ENCODE measurements at places on chromosomes 16 and 17.

DNA sequence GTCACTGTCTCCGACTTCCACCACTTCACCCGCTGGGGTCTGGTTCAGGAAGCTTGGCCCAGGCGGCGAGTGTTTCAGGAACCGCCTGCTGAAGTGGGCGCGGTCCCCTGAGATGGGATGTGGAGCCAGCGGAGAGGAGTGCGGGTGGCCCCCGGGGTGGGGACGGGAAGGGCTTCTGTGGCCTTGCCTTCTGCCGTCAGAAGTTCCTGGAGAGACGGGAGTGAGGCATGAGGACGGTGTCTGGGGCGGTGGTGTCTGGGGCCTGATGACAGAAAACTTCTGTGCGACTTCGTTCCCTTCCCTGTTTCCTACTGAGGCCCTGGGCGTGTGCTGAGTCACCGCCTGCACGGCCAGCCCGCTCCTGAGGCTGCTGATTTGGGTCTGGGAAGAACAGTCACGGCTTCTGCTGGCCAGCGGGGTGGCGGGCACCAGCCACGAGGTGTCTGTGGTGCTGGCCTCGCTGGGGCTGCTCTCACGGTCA is 12.3 kb upstream of the NLRC3 start:
- DNase-seq = no peak

GRCh38 chr17:17055286-17056155 is 13.3 kb downstream of the MPRIP start:
- DNase-seq = no peak

- DNase-seq = no peak
Observed at GRCh38 chr16:69775563-69775962, 13.4 kb downstream of the WWP2 start.

DNA sequence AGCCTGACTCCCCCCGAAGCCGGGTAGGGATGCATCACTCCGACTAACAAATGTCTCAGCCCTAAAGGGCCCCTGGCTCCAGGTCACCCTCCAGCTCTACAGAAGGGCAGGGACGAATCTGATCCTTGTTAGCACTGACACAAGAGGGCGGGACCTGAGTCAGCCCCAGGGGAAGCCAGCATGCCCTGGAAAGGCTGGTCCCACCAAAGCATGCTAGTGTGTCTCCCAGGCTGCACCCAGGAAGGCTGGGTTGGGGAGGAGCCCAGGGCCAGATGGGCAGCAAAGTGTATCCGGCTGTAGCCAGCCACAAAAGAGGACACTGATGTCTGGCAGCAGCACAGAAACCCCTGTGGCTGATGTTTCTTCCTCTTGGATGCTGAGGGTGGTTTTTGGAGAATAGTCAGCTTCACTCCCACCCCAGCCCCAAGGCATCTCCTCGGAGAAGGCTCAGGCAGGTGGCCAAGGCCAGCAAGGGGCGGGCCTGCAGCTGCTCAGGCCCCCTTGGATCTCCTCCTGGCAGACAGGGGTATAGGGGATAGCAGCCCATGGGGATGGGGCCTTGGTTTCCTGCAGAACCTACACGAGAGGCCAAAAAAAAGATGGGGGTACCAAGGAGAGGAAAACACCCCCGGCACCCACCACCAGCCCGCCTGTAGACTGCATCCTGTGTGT is 11.0 kb downstream of the NATD1 start:
- no peak for DNase-seq

GRCh38 chr17:56291226-56291805 is 138.0 kb downstream of the ANKFN1 start:
- no peak for DNase-seq

DNA sequence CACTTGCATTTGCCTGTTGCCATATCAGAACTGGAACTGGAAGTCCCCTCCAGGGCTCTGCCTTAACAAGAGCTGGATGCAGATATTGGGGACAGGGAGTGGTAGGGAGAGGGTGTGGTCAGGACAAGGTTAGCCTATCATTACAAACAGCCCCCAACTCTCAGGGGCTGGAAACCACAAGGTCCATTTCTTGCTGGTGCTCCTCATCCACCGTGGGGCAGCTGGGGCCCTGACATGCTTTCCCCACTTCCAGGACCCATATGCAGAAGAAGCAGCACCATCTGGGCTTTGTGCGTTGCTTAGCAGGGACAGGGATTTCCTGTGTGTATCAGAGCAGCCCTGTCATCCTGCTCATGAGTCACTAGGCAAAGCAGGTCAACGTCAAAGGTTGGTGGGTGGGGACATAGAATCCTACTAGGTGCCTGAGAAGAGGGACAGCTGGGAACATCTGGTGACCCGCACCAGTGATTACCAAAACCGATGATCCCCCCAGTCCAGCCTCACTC is 26.9 kb downstream of the RGS9 start:
- peak; percentile 85 for DNase-seq

GRCh38 chr16:89700649-89701424 is 668 bp downstream of the SPATA2L start:
- no peak for DNase-seq

GRCh38 chr17:17580662-17581470 is 10.6 kb downstream of the PEMT start:
- DNase-seq = no peak

- no peak for DNase-seq
Observed at GRCh38 chr17:33137426-33137825, 145.8 kb downstream of the SPACA3 start.

DNA sequence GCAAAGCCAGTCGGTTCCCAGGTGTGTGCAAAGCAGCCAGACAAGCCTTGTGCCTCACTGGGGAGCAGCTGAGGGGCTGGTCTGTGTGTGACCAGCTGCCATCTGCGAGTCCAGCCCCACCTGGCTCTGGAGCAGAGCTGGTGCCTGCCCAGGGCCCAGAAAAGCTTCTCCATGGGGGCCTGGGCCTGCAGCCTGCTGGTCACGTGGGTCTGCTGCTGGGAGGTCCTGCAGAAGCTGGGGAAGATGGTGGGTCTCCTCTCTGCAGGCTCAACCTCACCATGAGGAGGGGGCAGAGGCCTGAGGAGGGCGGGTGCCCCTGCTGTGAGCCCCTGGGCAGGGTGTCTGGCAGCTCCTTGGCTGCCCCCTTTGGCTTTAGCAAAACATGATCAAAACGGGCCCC is 71.9 kb downstream of the ENGASE start:
- no peak for DNase-seq

GRCh38 chr16:56493126-56493525 is 26.7 kb downstream of the BBS2 start:
- DNase-seq = no peak

- no peak for DNase-seq
Observed at GRCh38 chr16:86353148-86353547, 157.2 kb upstream of the FOXF1 start.

DNA sequence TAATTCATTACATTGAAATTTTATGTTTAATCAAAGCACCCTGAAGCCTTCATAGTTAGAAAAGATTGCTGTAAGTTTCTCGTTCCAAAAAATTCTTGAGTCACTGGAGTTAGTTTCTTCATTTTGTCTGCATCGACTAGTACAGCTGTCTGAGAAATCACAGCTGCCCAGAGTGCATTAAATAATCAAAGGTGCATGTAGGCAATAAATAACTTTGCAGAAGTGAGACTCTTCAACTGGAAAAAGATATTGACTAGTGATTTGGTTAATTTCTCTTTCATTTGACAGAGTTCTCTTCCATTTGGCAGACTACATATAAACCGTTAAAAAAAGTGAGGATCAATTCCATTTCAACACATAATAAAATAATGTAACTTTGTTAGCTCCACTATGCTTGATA is 234.0 kb downstream of the CNTNAP4 start:
- DNase-seq = no peak

GRCh38 chr16:12228602-12229499 is 252.3 kb downstream of the SNX29 start:
- peak; percentile 9 for DNase-seq

DNA sequence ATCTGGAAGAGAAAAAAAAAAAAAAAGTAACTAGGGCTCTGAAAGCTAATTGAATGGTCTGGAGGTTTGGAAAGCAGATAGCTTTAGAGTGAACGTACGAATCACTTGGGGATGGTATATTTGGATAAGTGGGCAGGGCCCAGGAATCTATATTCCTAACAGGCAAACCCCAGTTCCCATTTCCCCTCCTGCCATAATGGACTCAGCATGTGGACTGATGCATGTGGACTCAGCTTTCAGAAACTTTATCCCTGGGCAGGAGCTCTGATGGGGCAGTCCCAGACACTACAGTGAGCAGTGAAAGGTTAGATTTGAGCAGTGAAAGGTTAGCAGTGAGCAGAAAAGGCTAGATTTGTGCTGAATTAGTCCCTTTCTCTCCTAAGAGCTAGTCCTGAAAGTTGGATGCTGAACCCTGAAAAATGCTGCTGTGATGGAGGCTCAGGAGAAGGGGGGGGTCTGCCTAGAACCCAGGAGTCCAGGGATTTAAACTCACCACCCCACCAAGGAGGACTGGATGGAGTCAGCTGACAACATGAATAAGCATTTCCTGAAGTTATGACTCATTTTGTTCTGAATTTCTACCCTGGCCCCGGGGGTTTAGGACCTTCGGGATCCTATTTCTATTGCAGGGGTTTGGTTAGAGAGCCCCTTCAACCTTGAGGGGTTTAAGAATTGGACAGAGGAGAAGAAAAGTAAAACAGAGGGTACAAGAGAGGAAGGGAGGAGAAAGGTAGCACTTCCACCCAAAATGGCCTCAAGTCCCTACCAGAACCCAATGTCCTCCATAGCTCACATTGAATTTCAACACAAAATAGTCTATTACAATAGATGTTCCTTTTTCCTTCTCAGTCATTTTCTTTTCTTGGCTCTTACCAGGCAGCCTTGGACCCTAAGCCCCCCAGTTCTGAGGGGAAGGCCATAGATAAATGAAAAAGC is 10.3 kb upstream of the FZD2 start:
- DNase-seq = no peak

- no peak for DNase-seq
Observed at GRCh38 chr16:55628306-55628968, 27.4 kb upstream of the SLC6A2 start.

DNA sequence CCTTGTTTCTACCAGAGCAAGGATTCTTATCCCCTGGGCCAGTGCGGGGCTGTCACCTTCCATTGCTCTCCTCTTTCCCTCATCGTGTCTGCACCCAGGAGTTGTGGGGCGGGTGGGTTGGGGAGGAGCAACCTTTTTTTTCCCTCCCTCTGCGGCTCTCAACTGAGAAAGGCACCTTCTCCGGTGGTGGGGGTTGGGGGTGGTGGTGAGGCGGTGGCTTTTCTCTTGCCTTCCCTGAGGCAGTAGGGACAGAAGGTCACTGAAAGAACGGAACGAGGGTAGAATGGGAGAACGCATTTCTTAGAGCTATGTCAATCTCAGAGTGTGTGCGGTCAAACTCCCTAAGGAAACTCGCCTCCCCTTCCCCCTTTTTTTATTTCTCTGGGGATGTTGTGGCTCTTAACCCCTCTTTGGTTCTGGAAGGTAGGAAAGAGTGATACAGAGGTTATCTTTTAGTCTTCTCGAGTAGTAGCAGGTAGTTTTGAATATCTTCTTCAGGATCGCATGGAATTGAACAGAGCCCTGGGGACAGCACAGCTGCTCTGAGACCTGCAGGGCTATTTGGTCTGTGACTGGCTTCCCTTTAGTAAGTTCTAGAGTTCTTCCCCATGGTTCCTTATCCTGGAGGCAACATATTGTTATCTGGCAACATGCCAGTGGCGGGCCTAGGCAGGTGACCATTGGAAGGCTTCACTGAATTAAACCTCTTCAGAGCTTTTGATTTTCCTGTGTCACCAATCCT is 994 bp downstream of the CLTC start:
- peak; percentile 58 for DNase-seq

DNA sequence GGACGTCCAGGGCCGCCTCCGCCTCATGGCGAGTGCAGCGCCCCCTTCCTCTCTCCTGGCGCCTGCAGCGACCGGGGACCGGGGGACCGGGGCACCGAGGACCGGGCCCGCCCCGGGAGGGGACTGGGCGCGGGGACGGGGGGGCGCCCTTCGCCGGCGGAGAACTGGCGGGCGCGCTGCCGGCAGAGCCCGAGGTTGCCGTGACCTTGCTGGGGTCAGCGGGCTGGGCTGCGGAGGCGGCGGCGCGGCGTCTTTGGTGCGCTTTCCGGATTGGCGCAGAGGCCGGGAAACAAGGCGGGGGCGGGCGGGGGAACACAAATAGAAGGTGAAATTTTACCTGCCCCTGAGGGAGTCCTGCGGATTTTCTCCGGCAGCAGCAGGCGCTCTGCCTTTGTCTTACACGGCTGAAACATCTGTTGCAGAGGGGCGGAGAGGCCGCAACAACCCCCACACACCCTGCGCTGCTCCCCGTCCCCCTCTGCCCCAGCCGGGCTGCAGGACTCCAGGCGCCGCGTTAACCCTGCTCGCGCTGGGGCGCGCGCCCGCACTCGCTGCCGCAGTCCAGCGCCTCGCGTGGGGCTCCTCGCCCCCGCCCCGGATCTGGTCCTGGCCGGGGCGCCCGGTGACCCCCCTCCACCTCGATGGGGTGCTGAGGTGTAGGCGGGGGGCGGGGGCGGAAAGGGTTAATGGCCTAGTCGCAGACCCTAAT is 53.5 kb downstream of the SREBF1 start:
- DNase-seq = no peak

GRCh38 chr16:31177136-31177535 is 2.8 kb upstream of the FUS start:
- DNase-seq = no peak

- DNase-seq = no peak
Observed at GRCh38 chr16:50183316-50183715, 30.2 kb downstream of the TENT4B start.

- DNase-seq = no peak
Observed at GRCh38 chr16:66197668-66198278, 168.7 kb upstream of the CDH5 start.

- no peak for DNase-seq
Observed at GRCh38 chr16:19393226-19394111, 24.2 kb upstream of the TMC5 start.

DNA sequence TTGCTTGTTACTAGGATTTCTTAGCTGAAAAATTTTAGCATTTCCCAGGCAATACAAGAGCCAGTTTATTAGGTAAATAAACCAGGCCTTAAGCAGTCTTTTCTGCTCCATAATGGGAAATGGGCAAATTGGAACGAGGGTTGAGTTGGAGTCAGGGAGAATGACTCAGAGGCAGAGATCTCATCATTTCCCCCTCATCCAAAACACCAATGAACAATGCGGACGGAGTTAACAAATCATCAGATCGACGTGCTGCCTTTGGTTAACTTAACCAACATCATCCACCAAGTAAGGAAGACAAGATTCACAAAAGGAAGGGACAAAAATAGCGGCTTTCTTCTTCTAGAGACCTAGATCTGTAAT is 243.5 kb downstream of the STX8 start:
- DNase-seq = no peak

- DNase-seq = no peak
Observed at GRCh38 chr17:29037739-29038084, 5.2 kb upstream of the PIPOX start.

DNA sequence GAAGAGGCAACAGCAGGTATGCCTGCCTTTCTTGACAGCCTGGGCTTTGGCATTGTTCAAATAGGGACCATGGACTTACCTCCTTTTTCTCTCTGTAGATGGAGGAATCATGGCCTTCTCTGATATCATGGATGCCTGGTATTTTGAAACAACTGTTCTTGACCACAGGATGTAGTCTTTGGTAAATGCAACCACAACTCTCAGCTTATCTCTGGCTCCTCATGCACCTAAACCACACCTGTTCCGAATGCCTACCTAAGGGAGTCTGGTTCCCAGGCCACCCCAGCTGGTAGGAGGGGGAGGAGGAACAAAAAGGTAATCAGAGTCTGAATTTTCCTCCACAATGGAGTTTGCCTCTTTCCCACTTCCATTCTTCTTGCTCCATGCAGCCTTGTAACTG is 18.8 kb downstream of the CDK5RAP3 start:
- DNase-seq = no peak
